ENCODE measurements at places on chromosomes 7 and 10.

DNA sequence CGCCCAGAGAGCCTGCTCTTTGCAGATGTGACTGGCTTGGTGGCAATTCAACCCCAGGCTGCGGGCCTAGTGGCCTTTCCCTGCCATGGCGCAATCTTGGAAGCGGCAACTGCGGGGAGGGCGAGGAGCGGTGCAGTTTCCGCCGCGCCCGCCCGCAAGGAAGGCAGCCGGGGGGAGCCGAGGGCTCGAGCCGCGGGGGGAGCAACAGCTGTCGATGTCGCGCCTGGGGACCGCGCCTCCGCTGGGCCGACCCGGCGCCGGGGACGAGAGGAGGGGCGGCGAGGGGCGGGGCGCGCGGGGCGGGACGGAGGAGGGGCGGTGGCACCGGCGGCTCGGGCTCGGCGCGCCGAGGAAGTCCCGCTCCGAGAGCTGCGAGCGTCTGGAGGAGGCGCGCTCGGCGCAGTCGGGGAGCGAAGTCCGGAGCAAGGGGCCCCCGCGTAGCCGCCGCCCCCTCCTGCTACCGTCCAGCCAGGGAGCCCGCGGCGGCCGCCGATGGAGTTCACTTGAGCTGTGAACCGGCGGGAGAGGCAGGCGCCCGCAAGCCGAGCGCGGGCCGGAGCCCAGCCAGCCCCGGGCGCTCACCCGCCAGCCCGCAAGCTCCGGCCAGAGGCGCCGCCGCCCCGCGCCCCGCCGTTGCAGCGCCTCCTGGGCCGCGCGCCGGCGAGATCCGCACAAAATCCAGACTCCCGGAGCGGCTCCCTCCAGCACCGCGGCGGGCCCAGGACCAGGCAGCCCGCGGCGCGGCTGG lies 438.1 kb upstream of the GALNT17 start:
- no peaks in the 10 kb centered on the region for H3K36me3 ChIP-seq
- DNase-seq = peak; percentile 59
- peaks cover 5% of the 10 kb centered on the region for H3K27me3 ChIP-seq
- peak overlapping the region; percentile 67 for H3K4me3 ChIP-seq
- H3K4me1 ChIP-seq = peaks cover 30% of the 10 kb centered on the region

- H3K4me1 ChIP-seq = peaks cover 10% of the 10 kb centered on the region
- no peak for DNase-seq
- H3K4me3 ChIP-seq = peak within 1 kb of the TSS; percentile 20
- H3K27ac ChIP-seq = no peak within 1 kb of the TSS
- H3K36me3 ChIP-seq = no peaks in the 10 kb centered on the region
These were observed at the start of gene FGL2 for GRCh38 chr7:77199013-77199966. Gene FGL2 (minus strand): TSS chr7:77199819. CDS start chr7:77199793, 26 bp downstream.

DNA sequence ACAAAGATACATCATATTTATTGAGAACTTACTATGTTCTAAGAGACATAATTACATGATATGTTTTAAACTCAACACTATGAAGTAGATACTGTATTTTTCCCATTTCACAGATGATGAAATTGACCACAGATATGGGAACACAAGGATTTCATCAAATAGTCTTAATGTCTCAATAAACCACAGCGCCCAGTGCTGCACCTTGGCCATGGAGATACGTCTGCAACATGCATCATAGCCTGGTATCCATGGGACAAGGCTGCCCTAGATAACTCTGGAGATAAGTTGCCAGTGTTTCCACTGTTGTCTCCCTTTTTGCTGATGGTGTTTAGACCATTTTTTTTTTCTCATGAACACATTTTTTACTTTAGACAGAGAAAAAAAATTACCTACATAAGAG lies 97.5 kb downstream of the GNAT3 start:
- H3K27ac ChIP-seq = no peak overlapping the region
- no peak overlapping the region for H3K4me3 ChIP-seq
- no peaks in the 10 kb centered on the region for H3K36me3 ChIP-seq

GRCh38 chr10:1744524-1744923 lies 7.2 kb upstream of the ADARB2 start:
- H3K4me3 ChIP-seq = no peak overlapping the region
- H3K36me3 ChIP-seq = no peaks in the 10 kb centered on the region
- no peak overlapping the region for H3K27ac ChIP-seq
- DNase-seq = no peak
- H3K27me3 ChIP-seq = peaks cover 66% of the 10 kb centered on the region

DNA sequence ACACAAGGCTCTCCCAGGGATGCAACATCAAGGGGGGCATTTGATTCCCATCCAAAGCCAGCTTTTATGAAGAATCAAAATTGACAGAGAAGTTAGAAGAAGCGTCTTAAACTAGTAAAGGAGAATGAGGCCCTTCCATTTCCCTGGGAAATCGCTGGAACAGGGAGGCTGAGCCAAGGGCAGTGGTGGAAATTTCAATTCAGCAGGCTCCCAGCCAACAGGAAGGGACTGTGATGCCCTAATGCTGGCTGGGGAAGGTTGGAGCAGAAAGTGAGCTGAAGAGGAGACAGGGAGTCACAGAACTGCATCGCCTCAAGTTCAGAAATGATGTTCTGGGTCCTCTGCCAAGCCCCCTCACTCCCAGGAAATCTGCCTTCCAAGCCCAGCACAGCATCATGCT lies 517.3 kb downstream of the GRID1 start:
- H3K4me1 ChIP-seq = peaks cover 11% of the 10 kb centered on the region
- DNase-seq = no peak
- H3K36me3 ChIP-seq = no peaks in the 10 kb centered on the region
- H3K27ac ChIP-seq = no peak overlapping the region
- H3K27me3 ChIP-seq = no peaks in the 10 kb centered on the region
- no peak overlapping the region for H3K4me3 ChIP-seq

Measured in mesothelial cell of epicardium (in vitro differentiated cells).